ENCODE measurements at places on chromosomes 4 and X. TPM values are rescaled to one million over a fixed set of nuclear protein-coding genes. Genes with fewer than 3 reads are reported as not detected.

Gene NALF2
- polyA plus RNA-seq = 0.82 TPM

Gene XAGE5
- not detected for polyA plus RNA-seq

Gene RRH
- 0.45 TPM for polyA plus RNA-seq

Gene VSIG4
- 5.7 TPM for polyA plus RNA-seq

Gene F8A3
- polyA plus RNA-seq = 13.4 TPM

Gene NAAA
- 13.3 TPM for polyA plus RNA-seq

Gene TXLNG
- 17.7 TPM for polyA plus RNA-seq

- no peak for DNase-seq
Observed at GRCh38 chr4:184798504-184798903, 27.3 kb downstream of the ACSL1 start.

GRCh38 chrX:72309297-72310071, 3.8 kb upstream of the CITED1 start:
- DNase-seq = no peak

GRCh38 chr4:77120886-77121508, 36.0 kb upstream of the CCNG2 start:
- no peak for DNase-seq

DNA sequence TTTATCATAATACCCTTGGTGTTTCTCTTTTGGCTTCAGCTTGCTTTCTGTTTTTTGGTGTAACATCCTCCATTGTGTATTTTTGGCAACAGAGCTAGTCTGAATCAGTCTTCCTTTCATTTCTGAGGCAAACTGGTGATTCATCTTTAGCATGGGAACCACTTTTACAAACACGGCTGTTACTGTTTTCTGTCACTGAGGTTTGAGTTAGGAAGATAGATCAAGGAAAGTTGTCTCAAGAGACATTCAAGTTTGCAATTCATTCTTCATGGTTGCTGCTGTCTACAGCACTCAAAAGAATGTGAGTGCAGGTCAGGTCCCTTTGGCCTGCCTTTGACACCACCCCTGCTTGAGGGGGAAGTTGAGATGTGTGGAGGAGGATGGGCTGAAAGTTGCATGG, 36.3 kb downstream of the IL21 start:
- DNase-seq = no peak

DNA sequence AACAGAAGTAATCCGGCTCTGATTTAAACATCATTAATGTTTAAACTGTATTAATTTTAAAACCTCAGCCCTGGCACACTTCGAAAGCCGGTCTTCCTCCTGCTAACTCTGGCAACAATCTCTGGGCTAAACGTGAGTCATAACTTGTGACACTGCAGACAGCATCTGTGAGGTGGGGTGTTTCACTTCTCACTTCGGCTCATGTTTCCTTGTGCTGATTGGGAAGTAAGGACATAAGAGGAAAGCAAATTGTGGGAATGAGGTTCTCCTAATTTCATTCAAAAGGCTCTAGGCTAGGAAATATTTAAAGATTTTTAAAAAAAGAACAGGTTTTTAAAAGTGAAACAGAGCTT, 139.9 kb upstream of the USP9X start:
- no peak for DNase-seq

DNA sequence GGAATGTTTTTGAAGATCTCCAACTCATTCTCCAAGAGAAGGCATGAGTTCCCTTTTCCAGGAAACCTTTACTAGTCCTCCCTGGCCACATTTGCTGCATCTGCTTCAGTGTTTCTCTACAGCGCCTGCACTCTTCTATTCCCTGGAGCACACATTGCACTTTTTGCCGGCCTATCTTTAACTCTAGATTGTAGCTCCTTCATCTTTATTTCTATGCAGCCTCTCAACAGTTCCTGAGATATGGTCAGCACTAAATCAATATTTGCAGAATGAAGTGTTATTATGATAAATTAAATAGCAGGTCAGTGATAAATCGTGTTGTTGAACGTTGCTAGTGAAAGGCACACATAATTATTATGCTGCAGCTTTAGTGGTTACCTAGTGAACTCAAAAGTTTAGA, 88.3 kb downstream of the VCX3A start:
- no peak for DNase-seq

- no peak for DNase-seq
Observed at GRCh38 chrX:7093305-7093704, 54.2 kb upstream of the STS start.

GRCh38 chrX:15500497-15500966, at the start of gene BMX:
TSS of gene BMX (plus strand) at chrX:15500807. CDS start at chrX:15508354, 7,547 bp downstream.
- no peak for DNase-seq

- DNase-seq = no peak
Observed at GRCh38 chr4:30616942-30617646, 103.1 kb upstream of the PCDH7 start.

DNA sequence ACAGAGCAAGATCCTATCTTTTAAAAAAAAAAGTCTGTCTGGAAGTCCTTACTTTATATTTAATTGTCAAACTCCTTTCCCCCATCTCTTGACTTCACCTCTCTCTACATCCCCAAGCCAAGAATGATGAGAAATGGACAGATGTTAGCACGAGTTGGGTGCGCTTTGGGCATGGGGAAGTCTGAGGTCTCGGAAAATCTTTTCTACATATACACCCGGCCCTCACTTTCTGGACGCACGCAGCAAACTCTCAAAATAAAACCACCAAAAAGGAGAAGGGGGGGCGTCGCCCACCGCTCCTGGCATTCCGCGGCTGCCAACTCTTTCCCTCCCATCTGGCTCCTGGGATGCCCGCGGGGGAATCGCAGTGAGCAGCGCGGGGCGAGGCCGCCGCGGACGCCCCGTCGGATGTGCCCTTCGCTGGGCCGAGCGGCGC, 756 bp downstream of the IGFBP7 start:
- DNase-seq = no peak

DNA sequence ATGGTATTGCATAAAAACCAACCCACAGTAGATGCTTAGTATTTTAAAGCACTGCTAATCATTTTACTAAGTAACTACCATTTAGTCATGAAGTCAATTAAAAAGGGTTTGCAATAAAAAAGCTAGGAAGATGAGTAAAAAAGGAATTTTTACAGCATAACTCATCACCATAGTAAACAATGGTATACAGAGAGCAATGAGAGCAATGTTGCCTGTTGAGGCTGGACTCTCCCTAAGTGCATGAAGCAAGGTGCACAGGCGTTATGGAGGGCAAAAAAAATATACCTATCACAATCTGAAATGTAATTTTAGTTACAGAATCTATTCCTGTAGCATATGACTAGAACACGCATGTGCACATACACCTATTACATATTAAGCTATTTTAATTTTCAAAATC, 129.6 kb upstream of the BMP3 start:
- DNase-seq = no peak

- DNase-seq = no peak
Observed at GRCh38 chr4:174449944-174450785, 72.1 kb downstream of the HPGD start.

DNA sequence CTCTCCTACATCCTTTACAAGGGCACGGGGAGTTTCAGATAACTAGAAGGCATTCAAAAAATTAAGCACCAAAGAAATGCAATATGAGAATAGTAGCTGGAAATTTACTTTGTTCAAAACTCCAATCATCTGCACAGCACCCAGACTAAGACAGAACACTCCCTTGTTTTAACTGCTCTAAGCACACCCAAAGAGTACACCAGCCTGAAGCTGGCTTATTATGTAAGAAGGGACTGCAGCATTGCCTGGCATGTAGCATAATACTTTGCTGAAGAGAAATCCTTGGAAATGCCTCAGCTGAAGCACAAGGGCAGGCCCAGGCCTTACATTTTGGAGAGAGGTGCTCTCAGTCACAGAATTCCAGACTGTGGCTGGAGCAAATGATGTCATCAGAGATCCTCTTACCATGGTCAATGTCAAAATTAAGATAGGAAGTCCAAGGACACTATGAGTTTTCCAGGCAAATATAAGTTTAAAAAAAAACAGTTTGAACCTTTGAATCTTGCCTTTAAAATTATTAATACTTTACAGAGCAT, 14.8 kb downstream of the ARHGEF6 start:
- DNase-seq = no peak

DNA sequence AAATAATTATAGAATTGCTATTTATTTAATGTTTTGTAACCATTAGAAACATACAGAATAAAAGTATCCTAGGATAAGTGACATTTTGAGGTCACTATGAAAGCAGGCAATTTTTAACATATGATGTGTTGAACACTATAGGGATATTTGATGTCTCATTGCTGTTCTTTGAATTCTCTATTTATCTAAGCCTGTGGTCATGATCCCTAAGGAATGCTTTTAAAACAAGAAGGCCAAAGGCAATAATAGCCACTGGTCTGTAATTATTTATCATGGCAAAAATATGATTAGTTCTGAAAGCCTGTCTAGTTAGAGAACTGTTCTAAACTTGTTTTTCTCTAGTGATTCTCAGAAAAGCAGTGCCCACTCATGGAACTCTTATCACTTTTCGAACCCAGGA, 186.6 kb downstream of the RPA4 start:
- no peak for DNase-seq

GRCh38 chrX:148995661-148996060, 495.2 kb downstream of the AFF2 start:
- no peak for DNase-seq

DNA sequence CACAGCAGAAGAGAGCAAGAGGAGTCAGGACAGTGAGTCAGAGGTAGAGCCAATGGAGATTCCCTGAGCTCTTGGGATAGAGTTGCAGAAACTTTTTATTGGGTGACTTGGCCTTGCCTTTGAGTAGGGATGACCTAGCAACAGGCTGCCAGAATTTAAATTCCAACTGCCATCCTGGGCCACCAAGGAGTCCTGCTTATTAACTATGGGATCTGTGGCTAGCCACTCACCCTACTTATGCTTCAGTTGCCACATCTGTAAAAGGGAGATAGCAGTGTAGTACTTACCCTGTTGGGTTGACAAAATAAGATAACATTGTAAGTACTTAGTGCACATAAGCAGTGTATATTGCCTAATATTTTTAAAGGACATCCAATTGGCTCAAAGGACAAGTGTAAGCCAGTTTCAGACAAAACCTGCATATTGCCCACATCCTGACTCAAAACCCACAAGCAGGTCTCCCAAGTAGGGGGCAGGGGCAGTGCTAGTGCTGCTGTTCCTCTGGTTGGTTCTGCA, 43.5 kb upstream of the TMEM164 start:
- DNase-seq = no peak

DNA sequence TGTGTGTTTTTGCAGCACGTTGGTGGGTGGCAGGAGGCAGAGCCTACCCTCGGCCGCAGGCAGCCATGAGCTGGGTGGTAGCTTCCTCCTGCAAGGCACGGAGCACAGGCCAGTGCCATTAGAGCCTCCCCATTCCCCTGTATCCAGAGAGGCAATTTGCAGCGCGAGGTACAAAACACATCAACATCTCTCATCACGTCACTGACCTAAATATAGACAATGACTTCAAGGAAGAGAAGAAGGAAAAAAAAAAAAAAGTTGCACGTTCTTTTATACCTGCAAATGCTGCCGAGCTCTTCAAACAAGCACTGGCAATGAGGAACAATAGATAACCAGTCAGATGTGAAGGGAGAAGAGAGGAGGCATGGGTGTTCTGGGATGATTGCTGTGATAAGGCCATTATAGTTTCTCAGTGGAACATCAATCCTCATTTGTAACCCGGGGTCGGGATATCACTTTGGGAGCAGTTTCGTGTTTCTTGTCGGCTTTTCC, 159.9 kb downstream of the MGST2 start:
- no peak for DNase-seq

- no peak for DNase-seq
Observed at GRCh38 chrX:966396-967070, 245.9 kb downstream of the CRLF2 start.

DNA sequence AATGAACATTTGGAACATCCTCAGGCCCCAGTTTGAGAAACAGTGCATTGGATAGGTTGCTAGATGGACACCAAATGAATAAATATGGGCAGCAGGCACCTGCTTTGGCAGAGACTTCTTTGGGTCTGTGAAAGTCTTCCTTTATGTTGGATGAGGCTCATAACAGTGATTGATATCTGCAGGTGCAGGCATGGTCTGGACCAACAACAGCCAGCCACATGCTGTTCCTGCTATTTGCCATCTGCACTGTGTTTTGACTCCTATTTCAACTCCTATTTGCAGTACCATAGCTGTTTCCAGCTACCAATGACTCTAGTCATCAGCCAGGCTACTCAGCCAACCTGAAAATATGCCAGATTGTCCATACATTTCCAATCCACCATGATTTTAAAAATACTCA, 60.9 kb downstream of the ANAPC4 start:
- no peak for DNase-seq

DNA sequence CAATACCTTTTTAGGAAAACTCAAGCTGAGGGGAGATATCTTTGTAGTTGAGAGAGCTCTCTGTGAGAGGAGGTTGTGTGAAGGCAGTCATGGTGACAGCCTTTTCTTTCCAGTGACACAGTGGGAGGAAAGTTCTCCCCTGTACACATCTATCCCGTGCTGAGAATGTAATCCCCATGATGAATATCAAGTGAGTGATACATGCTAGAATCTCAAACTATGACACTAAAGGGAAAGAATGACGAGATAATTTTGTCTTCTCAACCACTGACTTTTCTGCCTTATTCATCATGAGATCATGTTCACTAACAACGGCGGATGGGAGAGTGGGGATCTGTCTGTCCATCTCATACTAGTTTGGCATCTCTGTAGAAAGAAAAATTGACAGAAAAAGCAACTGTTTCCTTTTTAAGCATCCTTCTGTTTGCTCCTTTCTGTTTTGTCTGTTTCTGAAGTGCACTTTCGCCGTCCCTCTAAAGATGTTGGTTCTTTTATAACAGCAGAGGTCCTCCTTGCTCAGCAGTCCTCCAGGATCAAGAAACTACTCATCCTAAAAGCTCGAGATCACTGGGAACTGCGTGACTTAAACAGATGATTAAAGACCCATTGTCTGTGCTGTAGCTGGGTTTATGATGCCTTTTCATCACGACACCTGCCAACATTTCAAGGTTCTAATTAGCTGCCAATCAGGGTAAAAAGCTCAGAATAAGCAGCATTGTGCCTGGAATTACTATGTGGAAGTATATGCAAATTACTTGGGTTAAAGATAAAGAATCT, 137.6 kb downstream of the DCK start:
- no peak for DNase-seq

DNA sequence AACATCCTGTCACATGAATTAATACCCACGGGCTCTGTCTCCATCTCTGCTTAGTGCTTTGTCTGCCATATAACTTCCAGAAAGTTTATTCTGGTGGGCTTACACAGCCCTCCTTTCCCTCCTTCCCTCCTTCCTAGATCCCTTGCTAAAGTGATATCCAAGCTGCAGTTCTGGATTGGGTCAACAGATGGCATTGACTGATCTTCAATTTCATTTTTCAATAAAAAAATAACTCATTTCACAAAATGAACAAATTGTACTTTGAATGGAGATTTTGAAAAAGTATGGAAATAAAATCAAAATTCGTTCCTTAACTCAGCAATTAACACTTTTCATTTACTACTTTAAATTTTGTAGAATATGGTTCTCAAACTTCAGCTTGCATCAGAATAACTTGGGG, 94.9 kb downstream of the NXF2 start:
- no peak for DNase-seq

GRCh38 chrX:10465254-10465653, 155.1 kb downstream of the MID1 start:
- DNase-seq = no peak

DNA sequence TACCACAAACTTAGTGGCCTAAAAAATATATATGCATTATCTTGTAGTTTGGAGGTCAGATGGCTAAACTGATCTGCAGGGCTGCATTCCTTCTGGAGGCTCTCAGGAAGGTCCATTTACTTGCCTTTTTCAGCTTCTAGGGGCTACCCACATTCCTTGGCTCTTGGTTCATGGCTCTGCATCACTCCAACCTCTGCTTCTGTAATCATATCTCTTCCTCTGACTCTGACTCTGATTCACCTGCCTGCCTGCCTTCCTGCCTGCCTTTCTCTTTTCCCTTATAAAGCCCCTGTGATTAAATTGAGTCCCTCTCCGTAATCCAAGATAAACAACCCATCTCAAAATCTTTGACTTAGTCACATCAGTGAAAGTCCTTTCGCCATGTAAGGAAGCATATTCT, 25.0 kb upstream of the FRMPD4 start:
- no peak for DNase-seq

Data from right renal pelvis (tissue), 4 donors.